ENCODE measurements at places on chromosomes 4 and X.

GRCh38 chrX:121782544-121782943 lies 735.1 kb downstream of the GLUD2 start:
- DNase-seq, result no peak

GRCh38 chrX:27555514-27555913 lies 34.6 kb upstream of the DCAF8L2 start:
- no peak for DNase-seq

DNA sequence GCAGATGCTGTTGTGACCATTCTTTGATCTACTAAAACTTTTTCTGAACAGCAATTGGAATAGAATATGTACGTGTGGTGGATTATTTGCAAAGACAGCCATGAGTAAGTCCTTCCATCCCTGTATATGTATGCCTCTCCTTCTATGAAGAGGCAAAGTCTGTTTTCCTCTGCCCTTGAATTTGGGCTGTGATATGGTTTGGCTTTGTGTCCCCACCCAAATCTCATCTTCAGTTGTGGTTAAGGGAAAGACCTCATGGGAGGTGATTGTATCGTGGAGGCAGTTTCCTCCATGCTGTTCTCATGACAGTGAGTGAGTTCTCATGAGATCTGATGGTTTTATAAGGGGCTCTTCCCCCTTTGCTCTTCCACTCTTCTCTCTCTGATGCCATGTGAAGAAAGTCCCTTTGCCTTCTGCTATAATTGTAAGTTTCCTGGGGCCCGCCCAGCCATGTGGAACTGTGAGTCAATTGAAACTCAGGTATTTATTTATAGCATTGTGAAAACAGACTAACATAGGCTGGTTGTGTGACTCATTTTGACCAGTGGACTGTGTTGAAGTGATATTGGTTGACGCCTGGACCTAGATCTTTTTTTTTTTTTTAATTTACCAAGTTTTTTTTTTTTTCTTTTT lies 108.3 kb upstream of the CAMK2D start:
- DNase-seq, result no peak

- no peak for DNase-seq
These were observed 48.0 kb upstream of the NAP1L5 start for GRCh38 chr4:88745581-88746163.

DNA sequence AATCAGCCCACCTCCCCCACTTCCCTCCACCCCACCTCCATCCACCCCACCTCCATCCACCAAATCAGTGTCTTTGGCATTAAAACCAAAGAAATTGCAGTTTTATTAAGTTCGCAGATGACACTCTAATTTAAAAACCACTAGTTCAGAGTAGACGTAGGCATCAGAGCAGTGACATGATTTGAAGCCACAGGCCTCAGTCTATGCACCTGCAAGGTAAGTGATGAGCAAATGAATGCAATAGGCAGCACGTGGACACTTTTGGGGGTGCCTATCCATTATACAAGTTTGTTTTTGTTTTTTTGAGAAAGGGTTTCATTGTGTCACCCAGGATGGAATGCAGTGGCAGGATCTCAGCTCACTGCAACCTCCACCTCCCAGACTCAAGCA lies 88.0 kb upstream of the TRIM2 start:
- no peak for DNase-seq

GRCh38 chrX:151039351-151039750 lies 56.2 kb downstream of the HMGB3 start:
- no peak for DNase-seq

- peak; percentile 30 for DNase-seq
These were observed 340 bp downstream of the HNRNPD start for GRCh38 chr4:82373486-82373815.

DNA sequence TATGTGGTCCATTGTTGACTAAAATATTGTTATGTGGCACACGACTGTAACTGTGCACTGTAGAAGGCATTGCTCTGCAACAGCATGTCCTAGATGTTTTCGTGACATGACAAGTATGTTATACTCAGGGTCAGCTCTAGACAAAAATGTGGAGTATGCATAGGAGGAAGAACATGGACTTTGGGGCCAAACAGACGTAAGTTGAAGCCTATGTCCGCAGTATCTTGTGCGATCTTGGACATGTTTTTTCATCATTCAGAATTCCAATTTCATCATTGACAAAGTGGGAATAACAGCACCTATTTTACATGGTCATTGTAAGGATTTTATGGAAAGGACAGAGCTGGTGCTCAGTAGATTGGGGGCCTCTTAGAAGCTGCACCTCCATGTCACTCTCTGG lies 27.7 kb upstream of the PROM1 start:
- no peak for DNase-seq

GRCh38 chrX:136735601-136736000 lies 45.1 kb downstream of the ARHGEF6 start:
- no peak for DNase-seq

DNA sequence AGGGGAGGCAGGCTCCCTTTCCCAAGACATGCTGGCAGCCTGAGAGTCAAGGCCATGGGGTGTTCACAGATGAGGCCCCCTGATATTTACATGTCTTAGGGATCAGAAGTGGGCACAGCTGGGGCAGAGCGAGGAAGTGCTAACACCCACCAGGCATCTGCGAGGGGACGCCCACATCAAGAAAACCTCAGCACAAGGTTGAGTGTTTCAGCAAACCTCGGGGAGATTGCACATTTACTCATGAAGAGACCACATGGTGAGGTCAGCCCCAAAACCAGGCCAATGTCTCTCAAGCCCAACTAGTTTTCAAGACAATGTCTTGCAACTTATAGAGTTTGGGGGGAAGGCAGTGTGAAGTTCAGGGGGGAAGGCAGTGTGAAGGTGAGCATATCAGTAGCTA lies 55.2 kb downstream of the CLNK start:
- DNase-seq, result no peak

DNA sequence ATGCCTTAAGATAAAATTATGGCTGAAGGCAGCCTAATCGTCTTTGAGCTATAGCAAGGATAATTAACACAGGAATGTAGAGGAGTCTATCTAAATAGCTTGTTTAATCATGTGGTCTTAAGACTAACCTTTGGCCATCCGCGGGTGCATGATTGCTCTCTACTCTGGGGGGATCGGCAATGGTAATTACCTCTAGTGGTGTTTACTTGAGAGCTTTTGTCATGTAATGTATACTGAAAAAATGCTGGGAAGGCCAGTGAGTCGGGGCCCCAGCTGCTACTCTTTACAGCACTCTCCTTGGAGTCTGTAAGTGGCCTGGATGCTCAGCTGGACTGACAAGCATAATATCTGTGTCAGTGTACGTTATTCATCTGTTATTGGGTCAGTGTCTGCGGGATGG lies 65.5 kb upstream of the GNPDA2 start:
- DNase-seq, result no peak

DNA sequence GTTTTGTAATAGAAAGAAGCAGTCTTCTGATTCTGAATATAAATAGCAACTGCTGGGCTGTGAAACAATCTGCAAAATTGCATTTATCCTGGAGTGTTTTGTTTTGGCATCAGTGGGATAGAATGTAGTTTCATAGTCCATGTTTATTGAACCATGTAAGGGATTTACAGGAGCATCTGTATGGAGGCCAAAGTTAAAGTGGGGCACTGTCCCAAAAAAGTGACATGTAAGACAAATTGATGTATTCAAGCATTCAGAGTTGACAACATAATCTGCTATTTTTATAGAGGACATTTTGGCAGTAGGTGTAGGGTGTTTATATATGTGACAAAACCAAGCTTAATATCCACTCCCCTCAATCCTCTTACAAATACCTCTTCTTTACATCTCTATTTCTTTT lies 200.5 kb upstream of the ANK2 start:
- no peak for DNase-seq

- no peak for DNase-seq
These were observed 878.7 kb upstream of the TENM3 start for GRCh38 chr4:181364504-181364903.

Measured in omental fat pad (tissue), 4 donors.